Thoracic aorta (tissue), 2 donors: ENCODE measurements at places on chromosomes 5 and 9.

DNA sequence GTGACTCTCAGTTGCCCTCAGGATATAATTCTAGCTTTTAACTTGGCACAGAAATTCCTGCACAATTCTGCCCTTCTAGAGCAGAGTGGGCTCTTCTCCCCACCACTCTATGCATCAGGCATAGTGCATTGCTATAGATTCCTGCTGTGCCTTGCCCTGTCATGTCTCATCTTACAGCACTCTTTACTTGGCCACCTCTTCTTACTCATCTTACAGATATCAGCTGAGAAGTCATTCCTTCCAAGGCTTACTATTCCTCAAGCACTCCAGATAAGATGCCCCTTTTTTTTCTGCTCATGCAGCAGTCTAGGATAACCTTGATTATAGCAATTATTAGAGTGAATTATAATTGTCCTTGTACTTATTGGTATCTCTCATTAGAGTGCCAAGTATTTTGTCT, 5.6 kb downstream of the FAM221B start:
- no peaks in the 10 kb centered on the region for H3K27me3 ChIP-seq
- H3K27ac ChIP-seq, result no peak overlapping the region
- H3K36me3 ChIP-seq, result no peaks in the 10 kb centered on the region
- H3K4me1 ChIP-seq, result peaks cover 13% of the 10 kb centered on the region

DNA sequence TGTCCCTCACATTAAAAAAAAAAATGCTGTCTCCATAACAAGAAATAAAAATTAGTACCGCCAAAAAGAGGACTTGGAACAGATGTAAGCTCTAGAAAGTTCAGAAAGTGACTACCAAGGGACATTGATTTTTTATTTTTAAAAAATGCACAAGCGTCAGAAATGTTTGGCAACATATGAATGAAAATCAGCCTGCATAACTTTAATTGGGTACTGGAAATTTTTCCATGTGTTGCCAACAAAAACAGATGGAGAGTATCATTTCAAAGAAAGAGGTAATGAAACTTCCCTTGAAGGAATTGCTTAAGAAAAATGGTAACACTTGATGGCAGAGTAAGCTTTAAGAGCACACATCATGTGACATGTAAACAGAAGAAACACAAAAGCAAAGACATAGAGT, 47.2 kb downstream of the OR2K2 start:
- no peaks in the 10 kb centered on the region for H3K27me3 ChIP-seq
- H3K27ac ChIP-seq, result no peak overlapping the region
- no peak overlapping the region for H3K4me3 ChIP-seq
- DNase-seq, result no peak
- no peaks in the 10 kb centered on the region for H3K36me3 ChIP-seq

DNA sequence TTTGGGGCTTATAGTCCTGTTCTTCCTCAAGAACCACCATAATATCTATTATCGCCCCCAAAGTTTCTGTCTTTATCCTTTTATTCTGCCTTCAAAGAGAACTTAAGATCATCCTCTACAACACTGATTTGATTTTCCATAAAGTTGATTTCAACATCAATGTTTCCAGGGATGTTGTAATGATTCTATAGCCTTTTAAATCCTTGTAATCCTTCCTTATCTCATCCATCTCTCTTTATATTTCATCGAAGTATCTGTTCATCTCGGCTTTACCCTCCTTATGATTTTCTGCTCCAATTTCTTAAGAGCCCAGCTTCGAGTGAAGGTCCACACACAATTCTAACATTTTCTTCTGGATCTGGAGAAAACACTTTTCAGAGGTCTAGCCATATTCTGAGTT, 218.4 kb downstream of the CDK5RAP2 start:
- no peaks in the 10 kb centered on the region for H3K27me3 ChIP-seq
- no peaks in the 10 kb centered on the region for H3K4me1 ChIP-seq

DNA sequence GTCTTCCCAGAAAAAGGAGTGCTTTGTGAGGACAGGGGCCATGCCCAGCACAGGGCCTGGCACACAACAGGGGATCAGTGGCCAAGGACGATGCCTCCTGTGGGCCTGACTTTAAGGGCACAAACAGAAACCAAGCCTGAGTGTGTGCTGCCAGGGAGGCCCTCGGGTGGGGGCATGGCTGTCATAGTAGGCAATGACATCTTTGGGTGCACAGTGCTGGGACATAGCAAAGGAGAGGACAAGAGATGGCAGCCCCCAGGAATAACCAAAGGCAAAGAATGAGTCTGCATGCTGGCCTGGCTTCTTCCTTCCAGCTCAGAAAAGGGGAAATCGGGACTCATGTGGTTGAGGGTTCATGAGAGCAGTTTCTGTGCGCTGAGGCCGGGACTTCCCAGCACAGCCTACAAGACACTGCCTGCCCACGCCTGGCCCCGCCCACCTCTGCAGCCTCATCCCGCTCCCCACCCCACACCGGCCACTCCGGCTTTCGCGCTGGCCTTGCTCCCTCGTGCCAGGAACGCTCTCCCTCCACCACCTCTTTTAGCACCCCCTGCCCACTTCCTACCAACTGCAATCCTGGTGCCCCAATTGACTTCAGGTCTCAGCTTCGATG, 13.8 kb upstream of the LHX2 start:
- H3K4me3 ChIP-seq, result no peak overlapping the region
- peaks cover 3% of the 10 kb centered on the region for H3K4me1 ChIP-seq
- DNase-seq, result no peak
- peaks cover 29% of the 10 kb centered on the region for H3K27me3 ChIP-seq

- no peak for DNase-seq
- no peaks in the 10 kb centered on the region for H3K36me3 ChIP-seq
- no peak overlapping the region for H3K4me3 ChIP-seq
- no peak overlapping the region for H3K27ac ChIP-seq
- H3K4me1 ChIP-seq, result peaks cover 10% of the 10 kb centered on the region
Observed at GRCh38 chr5:78001197-78001596, 225.1 kb upstream of the TBCA start.

DNA sequence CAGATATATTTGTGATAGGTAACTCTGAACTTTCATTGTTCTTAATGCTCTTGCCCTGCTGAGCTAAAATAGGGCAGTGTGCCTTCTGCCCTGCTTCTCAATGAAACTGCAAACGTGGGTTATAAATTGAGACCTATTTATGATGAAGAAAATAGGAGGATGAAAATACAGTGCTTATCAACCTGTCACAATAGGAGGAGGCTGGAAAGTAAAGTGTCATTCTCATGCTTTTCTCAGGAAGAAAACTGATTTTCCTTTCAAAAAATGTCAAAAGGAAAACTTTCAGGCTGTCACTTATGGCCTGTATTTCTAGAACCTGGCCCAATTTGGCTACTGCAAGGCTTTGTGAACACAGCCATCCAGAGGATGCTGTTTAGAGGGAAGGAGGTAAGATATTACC, 130.3 kb upstream of the TUSC1 start:
- no peaks in the 10 kb centered on the region for H3K36me3 ChIP-seq
- DNase-seq, result no peak
- no peak overlapping the region for H3K27ac ChIP-seq
- no peak overlapping the region for H3K4me3 ChIP-seq
- H3K4me1 ChIP-seq, result no peaks in the 10 kb centered on the region
